ENCODE measurements at places on chromosomes 1 and 21. TPM values are rescaled to one million over a fixed set of nuclear protein-coding genes. Genes with fewer than 3 reads are reported as not detected.

The HIVEP3 gene
- total RNA-seq: 0.78 TPM

The AP4B1 gene
- total RNA-seq: 19.7 TPM

The ZNF683 gene
- total RNA-seq: not detected

The COP1 gene
- total RNA-seq: 39.1 TPM

The LCE6A gene
- not detected for total RNA-seq

The SPRR1B gene
- total RNA-seq: not detected

The AADACL3 gene
- total RNA-seq: not detected

The RNF186 gene
- total RNA-seq: not detected

The FCGR2B gene
- not detected for total RNA-seq

The ANKRD35 gene
- total RNA-seq: not detected

GRCh38 chr1:5933676-5934057, 58.6 kb downstream of the NPHP4 start:
- no peak overlapping the region for H3K27ac ChIP-seq
- H3K4me3 ChIP-seq: no peak overlapping the region
- no peak for DNase-seq
- peaks cover 21% of the 10 kb centered on the region for H3K4me1 ChIP-seq
- no peaks in the 10 kb centered on the region for H3K27me3 ChIP-seq
- H3K36me3 ChIP-seq: peaks cover 18% of the 10 kb centered on the region

DNA sequence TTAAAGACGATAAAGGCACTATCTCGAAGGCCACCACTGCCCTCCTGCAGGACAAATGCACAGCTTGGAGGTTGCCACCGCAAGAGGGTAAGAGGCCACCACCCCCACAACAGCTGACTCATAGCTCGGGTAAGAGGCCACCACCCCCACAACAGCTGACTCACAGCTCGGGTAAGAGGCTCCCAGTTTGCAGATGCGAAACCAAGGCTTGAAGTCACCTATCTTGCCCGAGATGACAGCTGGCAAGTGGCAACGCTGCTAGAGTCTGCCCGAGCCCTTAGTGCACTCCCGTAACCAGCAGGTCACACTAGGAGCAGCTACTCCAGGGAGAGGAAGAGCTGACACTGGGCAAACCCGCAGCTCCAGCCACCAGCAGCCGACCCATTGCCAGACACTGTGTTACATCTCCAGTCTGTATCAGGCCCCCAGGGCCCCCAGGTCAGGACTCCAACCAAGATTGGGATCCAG, 17.1 kb upstream of the SPSB1 start:
- no peaks in the 10 kb centered on the region for H3K36me3 ChIP-seq
- peaks cover 38% of the 10 kb centered on the region for H3K4me1 ChIP-seq
- H3K4me3 ChIP-seq: no peak overlapping the region
- no peak for DNase-seq
- H3K27ac ChIP-seq: peak overlapping the region; percentile 62

DNA sequence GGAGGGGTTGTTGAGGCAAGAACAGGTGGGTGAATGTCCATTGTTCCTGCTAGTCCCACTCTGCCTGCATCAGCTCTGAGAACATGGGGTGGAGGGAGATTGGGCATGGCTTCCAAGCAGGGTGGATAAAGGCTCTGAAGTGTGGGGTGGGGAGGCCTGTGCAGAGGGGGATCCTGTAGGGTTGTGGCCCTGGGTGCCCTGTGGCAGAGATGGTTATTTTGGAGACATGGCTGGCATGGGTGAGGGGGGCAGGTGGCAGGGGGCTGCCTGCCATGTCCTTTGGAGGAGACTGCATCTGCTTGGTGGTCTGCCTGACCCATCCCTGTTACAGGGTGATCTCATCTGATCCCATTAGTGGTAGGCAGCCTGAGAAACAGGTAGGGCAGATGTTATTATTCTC, 11.2 kb downstream of the MYOG start:
- H3K36me3 ChIP-seq: no peaks in the 10 kb centered on the region
- no peak overlapping the region for H3K27ac ChIP-seq
- H3K4me1 ChIP-seq: no peaks in the 10 kb centered on the region
- no peak overlapping the region for H3K4me3 ChIP-seq

- no peaks in the 10 kb centered on the region for H3K27me3 ChIP-seq
- peak overlapping the region; percentile 87 for H3K4me3 ChIP-seq
- no peak for DNase-seq
- H3K27ac ChIP-seq: peak overlapping the region; percentile 58
- H3K36me3 ChIP-seq: no peaks in the 10 kb centered on the region
- peaks cover 34% of the 10 kb centered on the region for H3K4me1 ChIP-seq
These were observed 2.2 kb downstream of the SPATA6 start for GRCh38 chr1:48469616-48470480.

DNA sequence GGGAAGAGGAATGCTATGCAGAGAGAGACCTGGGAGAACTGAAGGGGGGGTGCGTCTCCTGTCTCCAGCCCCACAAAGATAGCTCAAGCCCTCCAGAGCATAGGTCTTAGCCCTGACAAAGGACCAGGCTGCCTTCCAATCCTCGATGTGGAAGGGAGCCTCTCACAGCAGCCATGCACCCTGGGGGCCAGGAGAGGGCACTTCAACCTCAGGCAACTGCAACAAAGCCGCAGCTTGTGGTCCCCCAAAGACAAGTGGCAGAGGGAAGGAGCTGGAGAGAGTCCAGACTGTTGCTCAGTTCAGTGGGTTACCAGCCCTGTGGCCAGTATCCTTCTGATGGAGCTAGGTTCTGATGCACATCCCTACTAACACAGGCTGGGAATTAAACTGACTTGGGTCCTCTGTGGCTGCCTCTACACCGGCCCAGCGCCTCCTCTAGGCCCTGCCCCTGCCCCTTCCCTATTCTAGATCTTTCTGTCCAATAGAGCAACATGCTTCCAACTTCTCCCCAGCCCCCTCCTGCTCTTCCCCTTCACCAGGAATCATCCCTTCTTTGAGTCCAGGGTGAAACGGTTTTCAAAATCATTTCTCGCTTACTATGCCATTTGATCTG, 100.7 kb upstream of the SPATA6 start:
- H3K27ac ChIP-seq: no peak overlapping the region
- no peak for DNase-seq
- peaks cover 7% of the 10 kb centered on the region for H3K27me3 ChIP-seq
- H3K4me3 ChIP-seq: no peak overlapping the region
- no peaks in the 10 kb centered on the region for H3K4me1 ChIP-seq
- H3K36me3 ChIP-seq: no peaks in the 10 kb centered on the region

DNA sequence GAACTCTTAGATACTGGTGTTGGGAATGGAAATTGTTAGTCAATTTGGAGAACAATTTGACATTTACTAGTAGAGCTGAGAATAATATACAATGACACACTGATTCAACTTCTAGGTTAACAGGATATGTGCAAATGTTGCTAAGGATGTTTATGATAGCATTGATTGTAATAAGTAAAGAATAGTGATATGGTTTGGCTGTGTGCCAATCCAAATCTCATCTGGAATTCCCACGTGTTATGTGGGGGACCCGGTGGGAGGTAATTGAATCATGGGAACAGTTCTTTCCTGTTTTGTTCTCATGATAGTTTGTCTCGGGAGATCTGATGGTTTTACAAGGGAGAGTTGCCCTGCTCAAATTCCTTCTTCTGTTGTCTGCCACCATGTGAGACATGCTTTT, 302.4 kb upstream of the TMPRSS15 start:
- no peaks in the 10 kb centered on the region for H3K27me3 ChIP-seq
- H3K4me3 ChIP-seq: no peak overlapping the region
- peaks cover 8% of the 10 kb centered on the region for H3K4me1 ChIP-seq
- H3K36me3 ChIP-seq: no peaks in the 10 kb centered on the region

DNA sequence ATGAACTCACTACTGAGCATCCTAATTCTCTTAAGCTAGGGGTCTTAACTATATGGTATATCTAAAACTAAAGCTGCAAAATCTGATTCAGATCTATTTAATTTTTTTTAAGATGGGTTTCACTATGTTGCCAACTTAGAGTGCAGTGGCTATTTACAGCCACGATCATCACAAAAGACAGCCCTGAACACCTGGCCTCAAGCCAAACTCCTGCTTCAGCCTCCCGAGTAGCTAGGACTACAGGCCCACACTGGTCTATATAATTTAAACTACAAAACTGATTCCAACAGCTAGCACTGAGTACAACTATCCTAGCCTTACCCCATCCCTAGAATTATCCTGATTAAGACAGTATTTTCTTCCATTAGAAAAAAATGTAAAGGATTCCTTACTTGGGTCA, 37.1 kb downstream of the EIF4G3 start:
- H3K36me3 ChIP-seq: peaks cover 28% of the 10 kb centered on the region
- no peak overlapping the region for H3K27ac ChIP-seq
- H3K4me1 ChIP-seq: peaks cover 31% of the 10 kb centered on the region
- no peaks in the 10 kb centered on the region for H3K27me3 ChIP-seq
- no peak overlapping the region for H3K4me3 ChIP-seq
- DNase-seq: no peak

GRCh38 chr1:68409426-68409825, 40.3 kb downstream of the RPE65 start:
- no peak for DNase-seq
- peaks cover 9% of the 10 kb centered on the region for H3K27me3 ChIP-seq
- H3K36me3 ChIP-seq: no peaks in the 10 kb centered on the region
- H3K4me1 ChIP-seq: no peaks in the 10 kb centered on the region
- no peak overlapping the region for H3K27ac ChIP-seq

DNA sequence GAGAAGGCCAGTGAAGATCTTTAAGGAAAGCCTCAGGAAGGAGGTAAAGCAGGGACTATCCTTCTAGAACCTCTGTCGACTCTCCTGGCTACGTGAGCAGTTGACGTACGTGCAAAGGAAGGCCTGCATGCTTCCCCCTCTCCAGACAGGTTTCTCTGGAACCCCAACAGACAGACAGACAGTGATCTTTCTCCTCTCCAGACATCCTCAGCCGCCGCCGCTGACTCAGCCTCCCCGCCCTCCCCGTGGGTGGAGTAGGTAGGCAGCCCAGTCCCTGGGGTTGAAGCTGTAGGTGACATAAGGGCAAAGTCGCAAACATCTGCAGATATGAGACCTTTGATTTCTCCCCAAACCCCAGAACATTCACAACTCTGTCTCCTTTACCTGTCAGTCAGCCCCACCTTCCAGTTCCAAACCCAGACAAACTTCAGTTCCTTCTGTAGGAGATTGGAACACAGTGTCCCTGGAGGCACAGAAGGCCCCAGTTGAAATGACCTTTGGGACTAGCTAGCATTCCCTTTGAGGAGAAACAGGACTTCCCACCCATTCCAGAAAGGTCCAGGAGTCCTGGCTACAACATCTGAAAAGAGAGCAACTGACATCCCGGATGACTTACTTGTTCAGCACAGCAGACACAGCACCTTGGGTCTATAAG, 146.0 kb upstream of the JUN start:
- H3K4me3 ChIP-seq: no peak overlapping the region
- no peaks in the 10 kb centered on the region for H3K36me3 ChIP-seq
- DNase-seq: peak; percentile 69
- peaks cover 19% of the 10 kb centered on the region for H3K4me1 ChIP-seq

GRCh38 chr1:159839116-159839849, 12.6 kb downstream of the SLAMF8 start:
- no peak for DNase-seq
- H3K27ac ChIP-seq: no peak overlapping the region

DNA sequence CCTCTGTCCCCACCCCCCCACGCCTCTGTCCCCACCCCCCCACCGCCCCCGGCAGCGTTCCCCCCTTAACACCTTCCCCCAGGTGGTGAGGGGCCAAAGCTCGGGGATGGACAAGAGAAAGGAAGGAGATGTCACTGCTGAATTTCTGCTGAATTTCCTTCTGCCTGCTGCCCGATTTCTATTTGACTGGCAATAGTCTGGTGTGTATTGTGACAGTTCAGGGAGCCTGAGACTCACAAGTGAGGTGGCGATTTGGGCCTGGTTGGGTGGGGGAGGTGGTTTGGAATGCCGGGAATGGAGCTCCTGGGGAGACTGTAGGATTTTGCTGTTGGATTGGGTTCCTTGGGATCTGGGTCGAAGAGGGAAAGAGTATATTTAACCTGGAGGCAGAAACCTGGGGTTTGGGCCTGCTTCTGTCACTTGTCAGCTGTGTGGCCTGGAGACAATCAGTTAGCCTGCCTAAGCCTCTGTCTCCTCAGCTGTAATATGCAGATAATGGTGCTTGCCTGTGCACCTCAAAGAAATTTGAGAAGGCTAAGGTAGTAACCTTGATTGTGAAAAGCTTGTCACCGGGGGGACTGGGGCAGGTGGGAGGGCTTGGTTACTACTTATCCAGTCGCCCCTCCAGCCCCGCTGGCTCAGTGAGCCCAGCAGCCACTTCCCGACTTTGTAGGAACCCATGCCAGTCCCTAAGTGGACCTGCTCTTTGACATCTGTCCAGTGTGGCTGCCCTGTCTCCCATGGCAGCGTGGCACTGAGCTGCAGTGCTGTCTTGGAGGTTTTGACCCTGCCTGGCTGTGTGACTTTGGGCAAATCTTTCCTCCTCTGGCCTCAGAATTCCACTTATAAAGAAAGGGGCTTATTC, 7.7 kb upstream of the LMNA start:
- no peaks in the 10 kb centered on the region for H3K27me3 ChIP-seq
- H3K36me3 ChIP-seq: no peaks in the 10 kb centered on the region
- peak overlapping the region; percentile 44 for H3K4me3 ChIP-seq
- H3K4me1 ChIP-seq: peaks cover 73% of the 10 kb centered on the region
- peak overlapping the region; percentile 99 for H3K27ac ChIP-seq

- H3K27ac ChIP-seq: no peak overlapping the region
- peaks cover 15% of the 10 kb centered on the region for H3K4me1 ChIP-seq
- no peaks in the 10 kb centered on the region for H3K36me3 ChIP-seq
- no peak for DNase-seq
- H3K27me3 ChIP-seq: peaks cover 26% of the 10 kb centered on the region
- H3K4me3 ChIP-seq: no peak overlapping the region
These were observed 88.4 kb upstream of the COL6A1 start for GRCh38 chr21:45892916-45893739.

- no peak for DNase-seq
- no peak overlapping the region for H3K27ac ChIP-seq
- no peak overlapping the region for H3K4me3 ChIP-seq
These were observed 89.6 kb upstream of the ETS2 start for GRCh38 chr21:38716088-38716487.

DNA sequence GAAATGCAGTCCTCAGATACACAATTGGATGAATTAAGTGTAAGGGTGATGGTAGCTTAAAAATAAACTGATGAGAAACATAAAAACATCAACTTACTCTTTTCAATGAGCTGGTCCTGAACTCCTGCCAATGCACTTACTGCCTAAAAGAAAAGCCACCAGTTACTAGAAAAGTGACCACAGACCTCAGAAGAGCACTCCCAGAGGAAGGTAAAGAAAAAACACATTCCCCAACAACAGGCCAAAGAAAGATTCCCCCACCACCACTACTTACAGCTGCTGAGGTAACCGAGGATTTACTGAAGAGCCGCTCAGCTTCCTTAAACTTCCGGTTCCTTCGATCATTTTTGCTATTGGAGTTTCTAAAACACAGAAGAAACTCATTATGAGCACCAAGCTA, 5.4 kb downstream of the MEAF6 start:
- H3K27ac ChIP-seq: no peak overlapping the region
- H3K4me3 ChIP-seq: no peak overlapping the region
- DNase-seq: no peak
- peaks cover 34% of the 10 kb centered on the region for H3K36me3 ChIP-seq
- peaks cover 6% of the 10 kb centered on the region for H3K4me1 ChIP-seq

DNA sequence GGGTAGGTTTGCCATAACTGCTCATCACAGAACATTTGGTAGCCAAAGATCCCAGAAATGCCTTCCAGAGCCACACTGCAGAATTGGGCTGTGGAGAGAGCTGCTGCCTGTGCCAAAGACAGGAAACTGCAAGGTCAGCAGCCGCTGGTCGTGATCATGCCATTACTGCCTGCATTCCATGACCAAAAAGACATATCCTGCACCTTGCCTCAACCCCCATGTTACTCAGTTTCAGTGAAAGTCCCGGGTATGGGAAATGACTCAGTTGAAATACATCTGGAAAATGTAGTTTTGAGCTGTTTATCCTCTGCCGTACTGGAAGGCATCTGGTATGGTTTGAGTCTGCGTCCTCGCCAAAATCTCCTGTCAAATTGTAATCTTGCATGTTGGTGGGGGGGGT, 161.7 kb downstream of the FCRL5 start:
- H3K36me3 ChIP-seq: no peaks in the 10 kb centered on the region
- peaks cover 7% of the 10 kb centered on the region for H3K27me3 ChIP-seq
- no peak overlapping the region for H3K27ac ChIP-seq
- DNase-seq: no peak
